ENCODE measurements at places on chromosomes 11 and 22.

- DNase-seq: no peak
These were observed 16.0 kb downstream of the ADM start for GRCh38 chr11:10320736-10321465.

DNA sequence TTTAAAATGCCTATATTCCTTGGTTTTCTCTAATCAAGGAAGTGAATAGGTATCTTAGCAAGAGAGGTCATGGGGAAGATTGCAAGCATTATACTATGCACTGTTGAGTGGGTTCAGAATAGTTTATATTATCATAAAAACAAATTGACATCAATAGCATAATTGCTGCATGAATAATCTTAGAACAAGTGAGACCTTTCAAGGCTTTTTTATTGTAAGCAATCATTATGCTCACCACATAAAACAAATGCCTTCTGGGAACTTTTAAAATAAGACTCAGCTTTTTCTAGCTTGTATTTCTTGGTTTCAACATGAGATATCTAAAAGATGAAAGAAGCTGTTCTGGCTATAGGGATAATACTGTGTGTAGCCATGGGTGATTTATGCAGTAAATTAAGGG lies 135.6 kb upstream of the ZC3H12C start:
- DNase-seq: no peak

DNA sequence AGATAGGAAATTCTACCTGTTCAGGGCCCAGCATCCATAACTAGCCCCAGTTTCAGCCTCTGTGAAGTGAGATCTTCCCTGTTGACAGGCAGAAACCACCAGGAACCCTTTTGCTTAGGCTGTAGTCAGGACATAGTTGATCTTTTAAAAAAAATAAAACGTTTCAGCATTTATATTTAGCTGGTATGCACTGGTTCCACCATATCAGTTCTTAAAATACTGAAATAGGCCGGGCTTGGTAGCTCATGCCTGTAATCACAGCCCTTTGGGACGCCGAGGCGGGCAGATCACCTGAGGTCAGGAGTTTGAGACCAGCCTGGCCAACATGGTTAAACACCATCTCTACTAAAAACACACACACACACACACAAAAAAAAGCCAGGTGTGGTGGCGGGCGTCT lies 35.3 kb downstream of the GALNT18 start:
- DNase-seq: no peak

GRCh38 chr11:124874571-124875255 lies 9.5 kb downstream of the ROBO3 start:
- DNase-seq: no peak

DNA sequence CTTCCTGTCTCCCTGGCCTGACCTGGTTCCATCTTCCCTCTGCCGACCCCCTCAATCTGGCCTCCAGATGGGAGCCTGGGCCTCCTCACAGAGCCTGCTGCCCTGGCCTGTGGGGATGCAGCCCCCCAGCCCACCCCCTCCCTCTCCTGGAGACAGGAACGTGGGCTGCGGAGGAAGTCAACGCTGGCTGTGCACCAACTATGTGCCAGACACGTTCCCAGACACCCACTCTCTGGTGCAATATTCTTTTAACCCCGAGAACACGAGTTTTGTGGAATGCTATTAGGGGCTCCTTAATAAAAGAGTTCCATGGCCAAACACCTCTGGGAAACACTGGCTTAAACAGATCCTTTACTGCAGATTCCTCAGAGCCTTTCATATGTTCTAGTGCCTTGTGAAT lies 15.9 kb downstream of the WNT11 start:
- DNase-seq: no peak

Measured in T1000 (cell line).